H1 (cell line): ENCODE measurements at places on chromosomes 4 and X. TPM values are rescaled to one million over a fixed set of nuclear protein-coding genes. Genes with fewer than 3 reads are reported as not detected.

Gene CLCN4
- polyA plus RNA-seq, result 3.3 and 3.6 TPM in 2 replicates

Gene HTR2C
- 1.4 and 1.7 TPM in 2 replicates for polyA plus RNA-seq

Gene UGT2B15
- polyA plus RNA-seq, result not detected in 2 replicates

Gene TECRL
- polyA plus RNA-seq, result not detected in 2 replicates

Gene DMRTC1B
- polyA plus RNA-seq, result 0.11 TPM in 1 of 2 replicates, not detected in the other

Gene NAP1L3
- polyA plus RNA-seq, result 12.2 and 17.3 TPM in 2 replicates

Gene SYTL5
- 0.06 and 0.15 TPM in 2 replicates for polyA plus RNA-seq

Gene NEUROG2
- polyA plus RNA-seq, result 0.03 TPM in 1 of 2 replicates, not detected in the other

Gene TIMP1
- polyA plus RNA-seq, result 142 and 150 TPM in 2 replicates

Gene ZNF732
- polyA plus RNA-seq, result 1.3 and 1.9 TPM in 2 replicates

Gene TASL
- polyA plus RNA-seq, result not detected in 2 replicates

Gene TRIM75
- polyA plus RNA-seq, result not detected in 2 replicates

Gene HSFX2
- 0.17 and 0.49 TPM in 2 replicates for polyA plus RNA-seq

Gene LETM1
- polyA plus RNA-seq, result 19.8 and 30.6 TPM in 2 replicates

Gene DUX4
- polyA plus RNA-seq, result not detected in 2 replicates

Gene PF4V1
- polyA plus RNA-seq, result not detected in 2 replicates

Gene CFP
- 0.76 and 1.4 TPM in 2 replicates for polyA plus RNA-seq

Gene IGFBP7
- 0.17 and 0.25 TPM in 2 replicates for polyA plus RNA-seq

Gene FSTL5
- polyA plus RNA-seq, result 0.05 and 0.09 TPM in 2 replicates

Gene SLC9B1
- 0.08 and 0.25 TPM in 2 replicates for polyA plus RNA-seq

Gene TMPRSS11D
- polyA plus RNA-seq, result not detected in 2 replicates

Gene KIT
- polyA plus RNA-seq, result 10.2 and 14.4 TPM in 2 replicates

Gene XKRX
- 0.70 and 0.83 TPM in 2 replicates for polyA plus RNA-seq

Gene FGB
- polyA plus RNA-seq, result not detected in 2 replicates

Gene ZFX
- 2.8 and 7.1 TPM in 2 replicates for polyA plus RNA-seq

Gene CXCL11
- 0.16 and 0.18 TPM in 2 replicates for polyA plus RNA-seq

Gene FHIP1A
- 17.9 and 19.8 TPM in 2 replicates for polyA plus RNA-seq

Gene FGFR3
- 9.0 and 18.6 TPM in 2 replicates for polyA plus RNA-seq

Gene MTMR8
- polyA plus RNA-seq, result 0.77 and 1.3 TPM in 2 replicates

Gene CHIC2
- 3.0 and 4.5 TPM in 2 replicates for polyA plus RNA-seq
